ENCODE measurements at places on chromosomes 13 and 19. TPM values are rescaled to one million over a fixed set of nuclear protein-coding genes. Genes with fewer than 3 reads are reported as not detected.
A peak's percentile ranks its signal among the peaks of the same experiment; 100 is the strongest.

DNA sequence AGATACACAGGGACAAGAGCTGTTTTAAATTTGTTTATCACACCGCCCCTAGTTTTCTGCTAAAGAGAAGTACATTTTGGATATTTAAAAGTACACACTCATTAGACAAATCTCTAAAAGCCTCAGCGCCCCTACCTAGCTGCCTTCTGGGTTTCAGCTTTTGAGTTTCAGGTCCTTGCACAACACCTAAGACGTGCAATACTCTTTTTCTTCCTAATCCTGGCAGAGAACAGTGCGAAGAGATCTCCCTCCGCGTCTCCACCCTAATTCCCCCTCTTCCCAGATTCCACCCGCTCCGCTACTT is 421 bp upstream of the KLF5 start:
- DNase-seq: no peak

DNA sequence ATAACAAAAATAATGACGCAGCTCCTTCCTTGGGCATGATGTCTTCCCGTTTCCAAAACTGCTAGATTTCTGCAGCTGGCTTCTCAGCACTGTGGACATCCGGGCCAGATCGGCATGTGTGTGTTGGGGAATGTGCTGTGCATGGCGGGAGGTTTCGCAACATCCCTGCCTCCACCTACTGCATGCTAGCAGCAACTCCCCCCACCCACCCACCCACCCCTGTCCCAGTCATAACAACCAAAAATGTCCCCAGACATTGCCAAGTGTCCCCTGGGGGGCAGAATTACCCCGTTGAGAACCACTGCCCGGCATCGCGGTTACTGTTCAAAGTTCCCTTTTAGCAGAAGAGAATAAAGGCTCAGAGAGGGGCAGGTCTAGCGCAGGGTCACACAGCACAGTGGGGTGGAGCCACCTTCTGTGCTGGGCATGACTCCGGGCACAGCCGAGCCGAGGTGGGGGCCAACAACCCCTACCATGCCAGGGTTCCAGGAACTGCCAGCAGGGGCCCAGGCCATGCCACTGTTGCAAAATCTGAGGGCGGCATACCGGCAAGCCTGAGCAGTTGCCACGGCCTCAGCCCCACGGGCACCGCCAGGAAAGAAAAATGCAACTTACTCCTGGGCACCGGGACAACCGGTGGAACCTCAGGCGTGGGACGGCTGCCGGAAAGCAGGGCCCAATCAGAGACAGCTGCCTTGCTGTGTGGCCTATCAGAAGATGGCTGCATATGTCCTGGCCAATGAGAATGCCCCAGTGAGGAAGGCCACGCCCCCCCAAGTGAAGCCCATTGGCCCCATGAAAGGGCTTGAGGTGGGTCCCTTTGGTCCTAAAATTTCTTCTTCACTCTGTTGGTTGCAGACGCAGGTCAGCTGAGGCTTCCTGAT is 22.5 kb upstream of the NFIC start:
- peak; percentile 78 for DNase-seq

Gene PROZ
- not detected for total RNA-seq

Gene KIR2DL3
- total RNA-seq: not detected

DNA sequence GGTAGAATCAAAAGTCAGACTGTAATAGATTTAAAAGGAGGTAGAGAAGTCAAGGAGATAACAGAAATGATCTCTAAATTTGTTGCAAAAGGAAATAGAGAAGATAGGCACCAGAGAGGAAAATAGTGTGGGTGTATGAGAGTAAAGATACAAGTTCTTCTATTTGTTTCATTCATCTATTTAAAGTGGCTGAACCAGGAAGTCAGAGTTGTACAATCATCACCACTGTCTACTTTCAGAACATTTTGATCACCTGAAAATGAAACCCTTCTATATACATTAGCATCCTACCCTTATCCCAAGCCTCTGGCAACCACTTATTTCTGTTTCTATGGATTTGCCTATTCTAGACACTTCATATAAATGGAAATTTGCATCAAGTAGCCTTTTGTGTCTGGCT is 36.7 kb downstream of the INTS6 start:
- DNase-seq: no peak

- no peak for DNase-seq
These were observed 149.2 kb downstream of the MYCBP2 start for GRCh38 chr13:77177646-77178045.

Gene ZNF471
- total RNA-seq: 8.9 TPM

DNA sequence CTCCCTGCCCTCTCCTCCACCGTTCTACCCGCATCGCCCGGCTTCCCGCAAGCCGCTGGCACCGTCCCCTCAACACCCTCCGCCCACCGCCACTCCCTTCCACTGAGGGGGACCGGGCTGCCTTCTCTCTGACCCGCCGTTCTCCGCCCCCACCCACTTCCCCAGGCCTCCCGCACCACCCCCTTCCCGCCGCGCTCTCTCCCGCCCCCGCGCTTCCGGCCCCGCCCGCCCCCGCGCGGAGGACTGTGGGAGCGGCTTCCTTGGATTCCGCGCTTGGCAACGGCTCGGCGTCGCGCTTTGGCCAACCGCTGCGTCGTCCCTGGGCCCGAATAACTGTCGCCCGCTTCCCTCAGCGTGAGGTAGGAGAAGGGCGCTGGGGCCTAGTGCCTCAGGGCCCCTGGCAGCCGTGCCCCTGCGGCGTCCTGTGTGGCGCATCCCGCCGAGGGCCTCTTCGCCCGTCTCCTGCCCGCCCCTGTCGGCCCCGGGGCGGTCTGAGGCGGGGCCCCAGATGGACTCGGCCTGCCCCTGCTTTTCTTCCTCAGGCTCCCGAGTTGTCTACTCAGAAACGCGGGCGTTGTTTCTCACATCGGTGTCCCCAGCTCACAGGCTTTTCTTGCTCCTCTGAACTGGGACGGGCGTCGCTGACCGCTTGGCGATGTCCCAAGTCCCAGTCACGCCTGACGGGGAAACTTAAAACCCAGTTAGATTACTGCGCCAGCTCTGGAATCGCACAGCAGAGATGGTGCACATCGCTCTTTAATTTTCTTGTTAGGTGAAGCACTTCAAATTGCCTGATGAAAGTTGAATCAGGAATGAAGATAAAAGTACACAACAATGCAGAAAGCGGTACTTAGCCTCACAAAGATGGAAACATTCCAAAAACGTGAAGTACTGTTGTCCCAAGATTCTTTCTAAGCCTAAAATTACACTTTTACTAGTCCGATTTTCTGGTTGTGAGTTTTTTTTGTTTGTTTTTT is at the start of gene IFT88:
TSS of gene IFT88 (plus strand) at position 260 of the 977 bp plus-strand sequence. CDS start 7,229 bp downstream, outside the sequence.
- DNase-seq: peak; percentile 88

DNA sequence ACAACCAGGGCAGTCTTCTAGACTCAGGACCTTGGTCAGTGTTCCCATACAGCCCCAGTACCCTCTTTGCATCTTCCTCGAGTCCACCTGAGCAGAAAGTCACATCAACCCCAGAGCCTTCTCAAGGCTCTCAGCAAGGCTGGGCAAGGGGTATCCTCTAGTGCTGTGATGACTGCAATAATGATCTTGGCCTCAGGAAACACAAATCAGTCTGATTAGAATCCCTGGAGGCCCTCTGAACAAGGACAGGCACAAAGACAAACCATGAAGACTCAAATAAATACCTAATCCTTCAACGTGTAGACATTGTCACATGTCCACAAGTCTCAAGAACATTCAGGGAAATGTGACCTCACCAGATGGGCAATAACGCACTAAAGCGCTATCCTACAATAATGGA is 468.2 kb downstream of the TBC1D4 start:
- DNase-seq: no peak

DNA sequence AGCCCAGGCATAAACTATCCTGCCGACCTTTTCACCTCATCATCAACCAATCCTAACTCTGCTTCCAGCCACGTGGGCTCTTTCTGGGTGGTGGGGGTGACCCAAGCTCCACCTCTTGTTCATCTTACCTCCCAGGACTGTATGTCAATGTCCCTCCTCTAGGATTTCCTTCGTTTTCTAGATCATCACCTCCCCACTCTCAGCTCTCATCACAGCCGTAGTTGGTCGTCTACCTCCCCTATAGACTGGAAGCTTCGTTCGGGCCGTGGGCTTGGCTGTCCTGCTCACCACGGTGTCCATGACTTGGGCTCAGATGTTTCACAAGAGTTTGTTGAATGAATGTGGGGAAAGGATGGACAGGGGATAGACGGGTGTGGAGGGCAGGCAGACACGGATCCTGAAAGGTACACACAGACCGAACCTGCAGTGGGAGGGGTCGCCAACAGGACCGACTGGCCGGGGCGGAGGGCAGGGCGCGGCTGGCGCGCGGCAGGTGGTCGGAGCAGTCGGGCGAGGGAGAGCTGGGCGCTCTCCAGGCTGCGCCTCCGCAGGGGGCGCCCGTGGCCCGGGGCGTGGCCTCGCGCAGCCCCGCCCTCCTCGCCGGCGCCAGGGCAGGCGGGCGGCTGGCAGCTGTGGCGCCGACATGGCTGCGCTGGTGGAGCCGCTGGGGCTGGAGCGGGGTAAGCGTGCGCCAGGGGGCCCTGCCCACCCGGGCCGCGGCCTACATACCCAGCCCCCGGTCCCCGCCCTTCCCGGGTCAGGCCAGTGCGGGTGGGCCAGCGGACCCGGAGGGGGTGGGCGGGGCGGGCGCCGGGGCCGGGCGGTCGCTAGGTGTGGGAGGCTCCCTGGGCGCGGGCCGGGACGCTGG is at the start of gene LIN7B:
TSS of gene LIN7B (plus strand) at position 609 of the 868 bp plus-strand sequence. CDS start at position 644, 35 bp downstream.
- DNase-seq: peak; percentile 39

GRCh38 chr13:112968910-112969691 is at the start of gene MCF2L:
Gene MCF2L, plus strand, starts transcription at chr13:112969214. Its CDS starts 166 bp downstream, at chr13:112969380.
- DNase-seq: peak; percentile 60

DNA sequence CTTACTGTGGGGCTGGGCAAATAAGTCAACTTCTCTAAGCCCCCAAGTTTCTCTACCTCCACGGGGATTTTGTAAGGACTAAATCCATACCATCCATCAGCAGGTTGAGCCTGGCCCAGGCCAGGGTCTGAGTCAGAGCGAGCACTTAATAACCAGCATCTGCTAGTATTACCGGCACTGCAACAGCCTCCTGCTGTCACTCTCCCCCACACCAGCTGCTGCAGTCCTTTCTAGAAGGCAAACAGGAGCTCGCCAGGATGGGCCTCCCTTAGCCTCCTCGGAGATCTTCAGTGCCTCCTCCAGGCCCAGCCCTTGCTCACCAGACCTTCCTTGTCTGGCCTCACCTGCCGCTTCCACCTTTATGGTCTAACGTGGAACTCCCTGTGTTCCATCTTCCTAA is 3.2 kb downstream of the NAPA start:
- DNase-seq: no peak

DNA sequence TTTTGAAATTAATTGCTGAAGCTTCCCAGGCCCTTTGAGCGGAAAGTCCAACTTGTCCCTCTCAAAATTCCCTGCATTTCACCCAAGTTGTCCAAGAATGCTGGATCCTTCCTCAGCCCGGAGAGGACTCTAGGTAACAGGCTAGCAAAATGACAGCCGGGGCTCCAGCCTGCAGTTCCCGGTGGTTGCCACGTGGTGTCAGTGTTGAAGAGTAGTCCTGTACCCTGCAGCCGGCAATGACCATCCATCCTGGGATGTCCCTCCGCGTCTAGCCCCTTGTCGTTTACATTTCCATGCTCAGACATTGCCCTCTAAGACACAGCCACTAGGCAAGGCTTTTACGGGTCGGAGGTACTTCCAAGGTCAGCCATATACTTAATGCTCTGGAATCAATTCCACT is 31.4 kb upstream of the MTIF3 start:
- DNase-seq: no peak

GRCh38 chr19:2055931-2056836 is 5.1 kb upstream of the MKNK2 start:
- peak; percentile 74 for DNase-seq

DNA sequence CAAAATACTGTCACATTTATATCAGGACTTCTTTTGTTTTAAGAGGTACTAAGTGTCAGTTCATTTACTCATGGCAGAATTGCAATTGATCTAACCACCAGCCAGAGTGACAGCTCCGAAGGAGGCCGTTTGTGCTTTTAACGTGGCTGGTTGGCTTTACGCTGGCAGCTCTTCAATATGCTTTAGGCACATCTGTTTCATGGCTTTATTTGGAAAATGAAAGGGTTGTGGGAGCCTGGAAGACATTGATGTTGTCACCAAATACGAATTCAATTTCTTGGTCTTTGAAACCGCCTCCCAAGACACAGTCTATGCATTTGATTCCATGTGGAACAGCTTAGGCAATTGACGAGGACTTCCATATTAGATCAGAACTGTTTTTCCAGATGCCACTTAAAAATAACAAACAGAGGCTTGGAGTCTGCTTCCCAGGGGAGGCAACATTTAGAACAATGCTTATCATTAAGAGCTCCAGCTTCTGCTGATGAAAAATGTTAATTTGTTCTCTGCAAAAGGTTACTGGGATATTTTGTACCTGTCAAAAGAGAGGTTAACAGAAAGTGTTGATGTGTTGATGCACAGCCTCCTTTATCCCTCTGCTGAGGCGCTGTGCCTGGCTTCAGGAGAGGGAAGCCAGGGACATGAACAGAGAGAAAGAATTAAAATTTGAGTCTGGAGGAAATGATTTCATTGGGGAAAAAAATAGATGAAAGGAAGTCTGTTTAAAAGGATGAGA is 64.0 kb upstream of the TNFRSF19 start:
- DNase-seq: peak; percentile 95

DNA sequence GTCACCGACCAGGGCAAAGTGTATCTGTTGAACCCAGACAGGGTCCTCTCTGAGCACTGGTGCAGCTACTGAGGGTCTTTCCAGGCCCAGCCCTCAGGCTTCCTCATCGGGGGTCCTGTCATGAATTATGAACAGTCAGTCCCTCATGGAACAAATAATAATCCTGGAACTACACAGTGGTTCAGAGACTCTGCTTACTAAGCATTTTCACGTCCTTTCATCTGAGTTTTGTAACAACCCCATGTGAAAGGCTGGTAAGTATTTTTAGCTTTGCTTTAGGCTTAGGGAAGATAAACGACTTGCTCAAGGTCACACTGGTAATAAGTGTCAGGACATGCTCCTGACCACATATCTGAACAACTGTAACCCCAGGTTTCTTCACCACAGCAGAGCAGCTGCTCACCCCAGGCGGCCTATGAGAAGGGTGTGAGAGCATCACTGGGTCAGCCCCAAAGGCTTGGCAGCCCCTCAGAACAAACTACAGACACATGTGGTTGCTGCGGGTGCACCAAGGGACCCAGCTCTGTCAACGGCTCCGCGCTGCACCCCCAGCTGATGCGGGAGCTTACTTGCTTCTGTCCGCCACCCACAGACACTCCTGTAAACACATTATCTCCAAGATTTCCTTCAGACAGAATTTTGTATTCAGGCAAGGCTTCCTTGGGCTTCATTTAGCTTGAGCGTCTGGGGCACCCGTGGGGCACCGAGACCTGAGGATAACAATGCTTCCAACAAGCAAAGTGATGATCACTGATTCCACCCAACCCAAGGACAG is 19.4 kb upstream of the GSX1 start:
- no peak for DNase-seq

GRCh38 chr19:9296336-9296735 is 13.3 kb downstream of the ZNF699 start:
- DNase-seq: no peak

DNA sequence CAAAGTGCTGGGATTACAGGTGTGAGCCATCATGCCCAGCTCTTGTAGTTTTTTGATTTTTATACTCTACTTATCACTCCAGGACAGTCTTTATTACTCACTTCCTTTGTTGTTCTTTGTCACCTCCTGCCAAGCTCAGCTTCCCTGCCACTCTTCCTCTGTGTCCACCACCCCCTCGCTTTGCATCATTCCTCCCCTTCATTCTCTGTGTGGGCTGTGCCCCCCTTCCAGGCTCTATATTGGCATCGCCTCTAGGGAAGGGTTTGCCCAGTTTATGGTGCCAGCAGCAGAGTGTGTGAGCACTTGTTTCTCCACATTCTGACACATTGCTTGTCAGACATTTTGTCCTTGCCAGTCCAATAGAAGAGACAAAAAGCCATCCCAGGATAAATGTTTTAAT is 15.1 kb downstream of the ZNF302 start:
- DNase-seq: no peak

GRCh38 chr19:1251330-1252220 is 3.2 kb downstream of the MIDN start:
- DNase-seq: no peak

- no peak for DNase-seq
These were observed 7.1 kb downstream of the MISP start for GRCh38 chr19:757811-758668.

All from skin of body (tissue), 3 donors.